ENCODE measurements at places on chromosomes 4 and X.

DNA sequence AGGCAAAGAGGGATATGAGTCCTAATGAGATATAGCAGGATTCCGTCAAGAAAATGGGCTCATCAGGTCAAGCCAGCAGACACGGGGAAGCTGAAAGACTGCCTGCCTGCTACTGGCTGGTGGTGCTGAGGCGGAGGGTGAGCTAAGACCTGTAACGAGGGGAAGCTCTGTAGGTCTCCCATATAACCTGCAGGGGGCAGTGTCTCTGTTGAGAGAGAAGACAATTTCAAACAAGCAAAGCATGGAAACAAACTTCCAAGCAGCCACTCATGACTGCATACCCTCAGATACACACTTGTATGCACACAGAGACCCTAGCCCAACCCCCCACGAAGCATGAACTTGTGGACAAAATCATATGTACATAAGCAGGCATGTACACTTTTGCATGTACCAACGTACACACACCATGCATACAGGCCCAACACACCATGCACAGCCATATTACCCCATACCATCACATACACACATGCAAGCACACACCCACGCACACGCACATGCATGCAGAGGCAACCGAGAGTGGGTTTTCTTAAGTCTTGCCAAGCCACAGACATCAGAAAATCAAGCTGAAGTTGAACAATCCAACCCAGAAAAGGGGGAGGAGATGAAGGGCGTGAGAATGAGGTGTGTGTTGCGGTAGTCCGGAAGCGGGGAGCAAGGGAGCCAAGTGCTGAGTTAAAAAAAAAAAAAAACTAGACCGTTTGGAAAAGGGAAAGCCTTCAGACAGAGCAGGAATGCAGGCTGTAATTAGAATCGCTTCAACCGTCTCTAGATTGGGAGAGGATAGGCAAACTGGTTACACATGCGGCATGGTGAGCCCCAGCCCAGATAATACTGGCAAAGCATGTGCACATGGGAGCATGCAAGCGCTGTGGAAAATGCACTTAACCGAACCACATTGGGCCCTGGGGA is 71.0 kb downstream of the PJA1 start:
- DNase-seq: peak; percentile 5

DNA sequence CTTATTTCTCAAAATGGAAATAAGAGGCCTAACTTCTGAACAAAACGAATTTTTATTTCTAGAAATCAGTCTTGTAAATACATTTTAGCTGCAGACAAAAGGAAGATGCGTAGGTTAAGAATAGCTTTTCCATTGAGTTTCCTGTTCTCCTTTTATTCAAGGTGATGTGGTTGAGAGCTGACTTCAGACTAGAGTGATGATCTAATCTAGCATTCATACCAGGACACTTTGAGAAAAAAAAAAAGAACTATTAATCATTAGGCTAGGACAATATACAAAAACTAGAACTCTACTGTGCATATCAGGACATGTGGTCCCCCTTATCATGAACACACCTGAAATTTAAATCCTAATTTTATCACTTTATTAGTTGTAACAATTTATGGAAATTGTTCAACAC is 884.5 kb upstream of the EPHA5 start:
- DNase-seq: no peak

DNA sequence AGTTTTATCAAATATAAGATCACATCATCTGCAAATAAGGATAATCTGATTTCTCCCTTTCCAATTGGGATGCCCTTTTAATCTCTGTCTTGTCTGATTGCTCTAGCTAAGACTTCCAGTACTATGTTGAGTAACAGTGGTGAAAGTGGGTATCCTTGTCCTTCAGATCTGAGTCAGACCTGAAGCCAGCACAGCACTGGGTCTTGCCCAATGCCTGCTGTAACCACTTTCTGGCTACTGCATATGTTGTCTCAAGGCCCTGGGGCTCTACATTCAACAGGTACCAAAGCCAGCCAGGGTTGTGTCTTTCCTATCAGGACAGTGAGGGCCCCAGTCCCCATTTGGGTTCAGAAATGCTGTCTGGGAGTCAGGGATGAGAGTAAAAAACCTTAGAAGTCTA is 90.3 kb downstream of the CYSLTR1 start:
- no peak for DNase-seq

DNA sequence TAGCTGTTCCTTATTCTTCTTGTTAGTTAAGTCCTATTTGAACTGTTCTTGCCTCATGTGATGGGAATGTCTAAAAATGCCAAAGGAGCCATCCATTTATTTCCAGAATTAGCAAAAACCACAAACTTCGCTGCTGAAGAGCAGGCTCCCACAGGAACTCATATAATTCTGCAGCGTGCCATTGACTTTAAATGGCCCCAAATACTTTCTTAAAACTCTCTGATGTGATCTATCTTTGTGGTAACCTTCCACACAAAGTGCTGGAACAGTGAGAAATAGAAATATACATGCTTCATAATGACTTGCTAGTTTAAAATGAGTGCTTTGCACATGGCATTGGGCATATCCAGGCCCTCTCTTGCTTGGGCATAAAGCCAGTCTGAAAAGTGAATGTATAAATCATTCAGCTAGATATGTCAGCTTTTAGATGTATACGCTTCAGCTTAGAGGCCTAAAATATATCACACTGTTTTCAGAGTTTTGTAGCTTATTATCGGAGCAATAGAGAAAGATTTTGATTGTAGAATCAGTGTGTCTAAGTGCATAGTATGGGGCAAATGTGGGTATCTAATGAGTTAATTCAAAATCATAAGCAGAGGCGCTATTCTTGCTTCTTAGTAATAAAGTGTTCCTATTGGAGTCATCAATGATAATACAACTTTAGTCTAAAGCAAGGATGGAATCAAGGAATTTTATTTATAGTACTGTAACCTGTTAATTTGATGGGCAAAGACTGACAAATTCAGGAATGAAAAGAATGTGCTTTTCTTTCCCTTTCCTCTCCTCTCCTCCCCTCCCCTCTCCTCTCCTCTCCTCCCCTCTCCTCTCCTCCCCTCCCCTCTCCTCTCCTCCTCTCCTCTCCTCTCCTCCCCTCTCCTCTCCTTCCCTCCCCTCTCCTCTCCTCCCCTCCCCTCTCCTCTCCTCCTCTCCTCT is 392.2 kb upstream of the ZFP42 start:
- DNase-seq: no peak

- DNase-seq: no peak
Observed at GRCh38 chrX:49761481-49761880, 65.7 kb upstream of the PAGE1 start.

DNA sequence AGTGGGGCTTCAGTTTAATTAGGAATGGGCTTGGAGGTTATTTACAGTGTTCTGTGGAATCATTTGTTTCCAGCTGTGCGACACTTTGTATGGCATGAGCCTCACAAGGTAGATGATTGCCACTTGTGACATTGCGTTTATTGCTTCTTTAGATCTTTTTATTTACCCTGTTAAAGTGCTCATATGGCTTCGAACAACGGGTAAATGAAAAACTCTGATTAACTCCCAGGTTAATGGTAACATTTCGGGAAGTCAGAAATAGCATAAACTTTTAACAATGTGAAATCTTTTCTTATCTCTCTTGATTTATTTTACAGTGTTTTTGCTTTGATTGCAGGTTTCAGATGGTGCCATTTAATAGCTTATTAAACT is 494.3 kb downstream of the IDS start:
- no peak for DNase-seq

DNA sequence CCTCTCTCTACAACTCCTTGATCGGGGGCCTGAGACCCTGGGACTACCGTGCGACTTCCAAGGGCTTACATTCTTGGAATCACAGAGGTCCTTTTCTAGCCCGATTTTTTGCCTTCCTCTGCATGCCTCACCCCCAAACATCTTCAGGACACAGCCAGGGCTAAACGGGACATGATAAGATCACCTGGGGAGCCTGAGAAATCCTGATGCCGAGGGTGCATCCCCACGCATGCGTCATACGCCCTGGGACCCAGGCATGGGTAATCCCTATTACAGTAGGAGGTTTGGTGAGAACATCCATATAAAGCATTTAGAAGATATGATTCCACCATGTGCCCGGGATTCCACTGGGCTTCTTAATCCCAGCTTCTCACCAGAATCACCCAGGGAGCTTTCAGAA is 77.1 kb downstream of the DCTD start:
- DNase-seq: no peak

- no peak for DNase-seq
Observed at GRCh38 chr4:173259310-173259709, 74.8 kb downstream of the HMGB2 start.

Data from activated CD4-positive, alpha-beta T cell treated with anti-CD3 and anti-CD28 coated beads, Interleukin-2, amount 50 U/mL, for 48 hours (primary cell).